ENCODE measurements at places on chromosomes 3 and 15.

DNA sequence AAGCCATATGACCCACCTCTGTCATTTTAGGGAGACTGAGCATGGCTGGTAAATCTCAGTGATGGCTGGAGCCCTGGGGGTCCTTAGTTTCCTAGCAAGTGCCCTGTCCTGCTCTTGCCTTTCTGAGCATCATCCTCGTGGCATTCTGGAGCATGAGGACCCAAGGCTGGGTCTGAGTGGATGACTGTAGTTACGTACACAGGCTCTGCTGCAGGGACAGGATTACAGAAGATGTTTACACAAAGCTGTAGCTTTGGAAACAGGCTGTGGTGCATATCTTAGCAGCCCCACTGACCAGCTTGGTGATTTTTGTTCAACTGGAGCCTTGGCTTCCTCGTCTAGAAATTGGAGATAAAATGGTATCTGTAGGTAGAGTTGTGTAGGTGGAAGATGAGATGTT lies 272.9 kb upstream of the CTDSPL start:
- DNase-seq, result no peak

GRCh38 chr3:143447491-143447890 lies 327.9 kb downstream of the CHST2 start:
- no peak for DNase-seq

GRCh38 chr3:151918253-151919029 lies 45.0 kb downstream of the SUCNR1 start:
- DNase-seq, result no peak

- no peak for DNase-seq
These were observed 41.1 kb downstream of the CCK start for GRCh38 chr3:42224658-42225421.

DNA sequence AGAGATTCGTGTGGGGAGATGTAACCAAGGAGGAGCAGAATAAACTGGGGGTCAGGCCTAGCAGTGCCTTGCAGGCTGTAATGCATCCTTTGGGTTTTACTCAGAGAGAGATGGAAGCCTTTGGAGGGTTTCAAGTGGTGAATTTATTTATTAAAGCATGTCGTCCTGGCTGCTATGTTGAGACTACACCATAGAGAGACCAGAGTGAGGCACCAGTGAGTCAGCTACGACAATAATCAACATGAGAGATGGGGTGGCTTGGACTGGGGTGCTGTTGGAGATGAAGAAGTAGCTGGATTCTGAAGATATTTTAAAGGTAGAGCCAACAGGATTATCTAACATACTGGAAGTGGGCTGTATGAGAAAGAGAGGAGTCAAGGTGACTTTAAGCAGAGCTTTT lies 335.3 kb upstream of the ARHGEF26 start:
- DNase-seq, result no peak

DNA sequence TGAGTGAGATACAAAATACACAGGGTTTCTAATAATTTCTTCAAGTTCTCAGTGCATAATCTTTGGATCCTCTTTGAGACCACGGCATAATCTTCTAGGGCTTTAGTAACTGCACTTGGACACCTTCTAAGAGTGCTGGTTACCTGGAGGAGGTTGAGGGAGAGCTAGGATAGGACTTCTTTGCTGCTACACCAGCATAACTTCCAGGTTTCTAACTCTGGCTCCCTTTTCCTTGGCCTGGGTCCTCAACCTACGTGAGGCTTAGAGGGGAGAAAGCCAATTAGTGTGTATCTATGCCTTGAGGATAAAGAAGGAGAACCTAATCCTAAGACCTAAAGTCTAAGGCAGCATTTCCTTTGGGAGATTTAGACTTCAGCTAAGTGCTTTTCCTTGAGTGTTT lies 184.8 kb downstream of the LSAMP start:
- DNase-seq, result no peak

GRCh38 chr15:93372865-93373223 lies 283.8 kb upstream of the RGMA start:
- no peak for DNase-seq

- DNase-seq, result no peak
These were observed 84.1 kb downstream of the DHX36 start for GRCh38 chr3:154240235-154240634.

- DNase-seq, result no peak
These were observed 123.8 kb downstream of the B3GALNT1 start for GRCh38 chr3:160981217-160981938.

DNA sequence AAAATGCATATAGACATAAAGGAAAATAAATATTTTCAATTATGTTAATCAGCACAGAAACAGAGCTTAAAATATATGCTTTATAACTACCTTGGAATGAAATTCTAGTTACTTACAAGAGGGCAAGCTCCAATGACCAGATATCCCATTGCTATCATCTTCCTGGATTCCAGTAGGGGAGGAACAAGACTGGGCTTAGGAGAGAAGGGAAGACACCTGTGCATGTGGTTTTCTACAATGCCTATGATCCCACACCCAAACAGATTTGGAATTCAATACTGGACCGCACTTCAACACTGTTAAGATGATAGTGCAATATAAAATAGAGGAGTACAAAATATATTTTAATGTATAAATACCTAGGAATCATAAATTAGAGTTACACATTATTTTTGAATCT lies 79.6 kb downstream of the ARPP21 start:
- DNase-seq, result no peak

DNA sequence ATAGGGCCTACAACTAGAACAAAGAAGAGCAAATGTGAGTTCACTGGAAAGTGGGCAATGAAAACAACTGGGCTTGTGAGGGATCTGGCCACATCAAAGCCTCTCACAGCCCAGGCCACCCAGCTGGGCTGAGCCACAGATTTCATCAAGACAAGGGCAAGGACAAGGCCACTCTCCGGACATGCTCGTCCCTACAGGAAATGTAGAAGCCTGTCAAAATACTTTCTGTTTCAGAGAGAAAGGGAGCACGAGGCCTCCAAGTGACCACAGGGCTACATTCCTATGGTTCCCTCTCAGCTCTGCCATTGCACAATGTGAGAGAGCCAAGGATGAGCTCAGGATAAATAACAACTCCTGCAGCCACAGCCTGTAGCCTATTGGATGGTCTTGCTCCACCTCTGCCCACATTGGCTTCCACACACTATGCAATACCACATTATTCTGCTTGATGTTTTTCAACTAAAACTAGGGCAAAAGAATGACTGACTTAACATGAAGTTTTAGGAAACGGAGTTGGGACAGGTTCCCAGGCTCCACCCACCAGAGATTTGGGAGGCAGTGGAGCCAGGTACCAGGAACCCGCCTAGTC lies 12.1 kb downstream of the TBC1D2B start:
- peak; percentile 97 for DNase-seq

DNA sequence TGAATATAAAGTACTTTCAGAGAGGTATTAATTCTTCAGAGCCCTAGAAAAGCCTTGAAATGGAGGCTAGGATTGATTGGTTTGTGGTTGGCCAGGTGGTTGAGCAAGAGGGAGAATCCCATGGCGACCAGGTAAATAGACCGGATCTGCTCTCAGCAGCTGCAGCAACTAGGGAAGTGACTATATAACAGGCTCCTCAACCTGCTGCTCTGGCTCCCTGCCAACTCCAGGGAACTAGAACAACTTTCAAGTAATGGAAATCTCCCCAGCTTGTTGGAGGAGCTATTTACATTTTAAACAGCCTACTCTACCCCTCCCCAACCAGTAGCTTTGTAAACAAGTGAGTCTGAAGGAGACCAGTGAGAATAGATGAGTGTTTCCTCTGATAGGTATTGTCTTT lies 121.8 kb upstream of the CADM2 start:
- DNase-seq, result no peak

DNA sequence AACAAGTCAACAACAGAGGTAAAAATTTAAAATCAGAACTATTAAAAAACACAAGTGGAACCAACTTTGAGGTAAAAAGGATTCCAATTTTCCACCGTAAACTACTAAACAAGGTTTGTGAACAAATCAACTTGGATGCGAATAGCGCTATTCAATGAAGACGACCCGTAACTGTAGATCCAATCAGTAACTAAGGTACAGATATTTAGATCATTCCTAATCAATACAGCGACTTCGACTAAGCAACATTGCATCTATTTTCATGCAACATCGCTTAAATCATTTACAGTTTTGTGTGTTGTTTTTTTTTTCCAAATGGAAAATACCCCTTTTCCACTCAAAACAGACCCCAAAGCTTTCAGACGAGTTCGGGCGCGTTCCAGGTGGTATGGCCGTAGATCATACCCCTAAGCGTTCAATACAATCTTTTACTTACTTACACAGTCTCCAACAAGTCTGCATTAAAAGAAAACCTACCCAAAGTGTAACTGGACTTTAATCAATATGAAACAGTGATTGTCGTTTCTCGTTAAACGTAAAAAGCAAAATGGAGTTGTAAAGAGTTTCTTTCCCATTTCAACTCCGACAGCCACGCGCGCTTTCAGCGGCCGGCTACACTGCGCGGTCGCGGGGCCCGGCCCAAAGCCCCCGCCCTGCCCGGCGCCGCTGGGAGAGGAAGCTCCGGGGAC lies 786 bp downstream of the RHOA start:
- no peak for DNase-seq

GRCh38 chr3:132629928-132630327 lies 29.7 kb downstream of the ACAD11 start:
- peak; percentile 76 for DNase-seq

GRCh38 chr3:190301591-190301990 lies 20.7 kb downstream of the CLDN1 start:
- DNase-seq, result no peak

All from BJ (cell line).